ENCODE measurements at places on chromosomes 12 and 14. TPM values are rescaled to one million over a fixed set of nuclear protein-coding genes. Genes with fewer than 3 reads are reported as not detected.

MMP19 gene
- total RNA-seq, result not detected

- DNase-seq, result no peak
These were observed 19.5 kb upstream of the HIGD1C start for GRCh38 chr12:50932787-50933280.

DNA sequence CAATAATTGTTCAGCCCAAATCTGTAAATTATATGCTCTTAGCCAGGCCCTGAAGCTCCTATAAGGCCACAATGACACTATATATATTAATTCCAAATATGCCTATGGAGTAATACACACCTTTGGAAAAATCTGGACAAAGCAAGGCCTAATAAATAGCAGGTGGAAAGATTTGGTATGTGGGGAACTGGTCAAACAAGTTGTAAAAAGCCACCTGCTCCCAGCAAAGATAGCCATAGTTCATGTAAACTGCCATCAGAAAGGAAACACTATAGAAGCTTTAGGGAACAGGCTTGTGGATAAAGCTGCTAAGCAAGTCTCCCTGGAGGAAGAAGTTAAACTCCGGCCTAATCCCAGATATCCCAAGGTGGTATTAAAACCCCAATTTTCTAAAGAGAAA lies 29.7 kb downstream of the PRMT8 start:
- DNase-seq, result no peak

DNA sequence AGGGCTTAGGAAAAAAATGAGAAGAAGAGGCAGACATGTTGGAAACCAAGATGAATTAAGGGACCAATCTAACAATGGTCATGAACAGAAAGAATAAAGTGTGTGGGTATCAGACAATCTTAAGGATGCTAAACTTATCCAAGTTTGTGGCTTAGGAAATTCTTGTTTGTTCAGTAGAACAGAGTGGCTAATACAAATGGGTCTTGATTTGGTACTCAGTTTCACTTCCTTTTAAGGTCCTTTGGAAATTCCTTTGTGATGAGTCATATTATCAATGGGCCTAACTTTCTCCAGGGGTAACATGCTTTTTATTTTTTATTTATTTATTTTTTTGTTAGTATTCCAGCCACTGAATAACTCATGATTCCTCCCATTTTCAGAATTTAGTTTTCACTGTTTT lies 1154.7 kb upstream of the FLRT2 start:
- no peak for DNase-seq

C12orf75 gene
- total RNA-seq, result 61.8 TPM

OTOGL gene
- 2.9 TPM for total RNA-seq

TAS2R30 gene
- total RNA-seq, result 1.4 TPM
